RWPE1 (cell line): ENCODE measurements at places on chromosomes 16 and 17.
A peak's percentile ranks its signal among the peaks of the same experiment; 100 is the strongest.

- DNase-seq = no peak
Observed at GRCh38 chr17:68709461-68709860, 108.3 kb upstream of the FAM20A start.

- DNase-seq = peak; percentile 49
Observed at GRCh38 chr17:42387661-42388380, 421 bp downstream of the STAT3 start.

DNA sequence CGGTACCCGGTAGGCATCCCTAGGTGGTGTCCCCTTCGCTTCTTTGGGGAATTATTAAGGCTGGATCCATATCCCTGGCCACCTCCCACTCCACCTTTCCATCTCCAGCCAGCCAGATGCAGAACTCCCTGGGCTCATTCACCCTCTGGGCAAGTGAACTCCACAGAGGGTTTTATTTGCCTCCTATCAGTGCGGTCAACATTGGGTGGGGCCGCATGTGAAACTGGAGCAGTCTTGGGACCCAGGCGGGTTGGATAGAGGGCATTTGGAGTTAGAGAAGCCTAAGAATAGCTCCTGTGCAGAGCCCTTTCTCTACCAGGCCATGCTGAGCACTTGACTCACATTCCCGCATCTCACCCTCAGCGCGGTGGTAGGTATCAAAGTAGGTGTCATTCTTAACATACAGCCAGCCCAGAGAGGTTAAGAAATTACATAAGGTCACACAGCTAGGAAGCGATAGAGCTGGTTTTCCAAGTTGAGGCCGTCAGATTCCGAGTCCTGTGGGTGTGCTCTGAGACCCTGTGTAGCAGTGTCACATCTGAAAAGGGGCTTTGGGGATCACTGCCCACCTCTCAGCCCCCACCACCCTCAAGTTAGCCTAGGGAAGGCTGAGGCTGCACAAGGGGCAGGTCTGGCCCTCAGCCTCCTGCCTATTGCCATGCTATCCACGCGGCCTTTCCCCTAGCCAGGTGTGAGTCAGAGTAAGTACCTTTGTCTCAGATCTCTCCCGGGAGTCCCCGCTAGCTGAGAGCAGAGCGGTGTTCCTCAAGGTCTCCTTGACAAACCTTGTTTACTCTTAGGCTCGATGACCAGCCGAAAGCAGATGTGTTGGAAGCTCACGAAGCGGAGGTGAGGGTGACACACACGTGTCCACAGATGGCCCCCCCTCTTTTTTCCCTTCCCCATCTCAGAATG is 26.9 kb upstream of the LGALS9 start:
- DNase-seq = no peak

- no peak for DNase-seq
Observed at GRCh38 chr17:46895171-46895570, 27.8 kb upstream of the GOSR2 start.

DNA sequence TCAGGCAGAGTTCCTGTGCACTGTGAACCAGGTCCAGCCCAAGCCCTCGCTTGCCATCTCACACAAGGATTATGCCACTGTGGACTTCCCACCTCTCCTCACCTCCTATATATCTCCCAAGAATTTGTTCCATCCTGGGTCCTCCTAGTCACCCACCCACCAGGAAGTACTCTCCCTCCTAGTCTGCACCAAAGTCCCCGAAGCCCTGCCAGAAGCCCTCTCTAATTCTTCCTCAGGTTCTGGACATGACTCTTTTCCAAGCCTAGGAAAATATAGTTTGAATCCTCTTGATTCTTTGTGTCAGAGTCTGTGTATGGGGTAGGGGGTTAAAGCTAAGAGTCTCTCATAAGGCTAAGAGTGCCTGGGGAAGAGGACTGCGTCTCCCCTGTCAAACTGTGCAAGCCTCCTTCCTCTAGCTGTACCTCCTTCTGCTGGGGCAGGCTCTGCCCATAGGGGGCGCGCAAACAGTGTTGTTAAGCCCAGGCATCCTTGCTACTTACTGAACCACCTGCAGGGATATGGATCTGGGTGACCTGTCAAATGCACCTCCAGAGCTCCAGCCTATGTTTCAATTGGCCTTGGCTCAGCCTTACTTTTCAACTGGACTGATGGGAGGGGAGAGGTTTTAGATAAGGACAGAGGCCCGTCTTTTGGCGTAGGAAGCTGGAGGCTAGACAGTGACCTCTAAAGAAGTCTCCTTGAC is 16.6 kb upstream of the DLX4 start:
- peak; percentile 84 for DNase-seq

- no peak for DNase-seq
Observed at GRCh38 chr17:15398736-15399331, 57.4 kb upstream of the TEKT3 start.

- no peak for DNase-seq
Observed at GRCh38 chr17:17837380-17837821, 615 bp upstream of the SREBF1 start.

GRCh38 chr16:2715064-2715463 is 5.0 kb downstream of the PRSS27 start:
- DNase-seq = no peak
